Bronchial smooth muscle cell (primary cell): ENCODE measurements at places on chromosomes 13 and 19. TPM values are rescaled to one million over a fixed set of nuclear protein-coding genes. Genes with fewer than 3 reads are reported as not detected.

Gene ZNF729
- total RNA-seq, result not detected in 2 replicates

Gene KCNRG
- total RNA-seq, result 5.2 and 7.4 TPM in 2 replicates

Gene KLK7
- not detected in 2 replicates for total RNA-seq

Gene ZNF726
- total RNA-seq, result 0.16 and 0.43 TPM in 2 replicates

Gene DIRAS1
- total RNA-seq, result 2.0 and 7.2 TPM in 2 replicates

Gene CAMSAP3
- total RNA-seq, result not detected in 2 replicates

Gene KLK3
- 0.09 TPM in 1 of 2 replicates, not detected in the other for total RNA-seq

Gene ZNF486
- 2.7 and 3.0 TPM in 2 replicates for total RNA-seq

Gene ZNF100
- 1.4 and 2.2 TPM in 2 replicates for total RNA-seq

Gene MYO9B
- total RNA-seq, result 41.6 and 45.3 TPM in 2 replicates

Gene TSHZ3
- total RNA-seq, result 4.2 and 6.8 TPM in 2 replicates

Gene ZNF850
- 1.3 TPM in 2 replicates for total RNA-seq

Gene ZIC2
- not detected in 2 replicates for total RNA-seq

Gene ZNF682
- total RNA-seq, result 1.0 and 1.6 TPM in 2 replicates

Gene FREM2
- under 0.01 TPM in 1 of 2 replicates, not detected in the other for total RNA-seq

Gene ISYNA1
- 13.8 and 18.4 TPM in 2 replicates for total RNA-seq

Gene ZNF468
- total RNA-seq, result 14.0 and 19.4 TPM in 2 replicates

Gene TDRD12
- 0.17 and 0.32 TPM in 2 replicates for total RNA-seq

Gene ZSCAN4
- not detected in 2 replicates for total RNA-seq
